RKO (cell line): ENCODE measurements at places on chromosomes 3 and 15.

GRCh38 chr3:146912241-146913015 is 307.3 kb upstream of the PLSCR5 start:
- DNase-seq = no peak

DNA sequence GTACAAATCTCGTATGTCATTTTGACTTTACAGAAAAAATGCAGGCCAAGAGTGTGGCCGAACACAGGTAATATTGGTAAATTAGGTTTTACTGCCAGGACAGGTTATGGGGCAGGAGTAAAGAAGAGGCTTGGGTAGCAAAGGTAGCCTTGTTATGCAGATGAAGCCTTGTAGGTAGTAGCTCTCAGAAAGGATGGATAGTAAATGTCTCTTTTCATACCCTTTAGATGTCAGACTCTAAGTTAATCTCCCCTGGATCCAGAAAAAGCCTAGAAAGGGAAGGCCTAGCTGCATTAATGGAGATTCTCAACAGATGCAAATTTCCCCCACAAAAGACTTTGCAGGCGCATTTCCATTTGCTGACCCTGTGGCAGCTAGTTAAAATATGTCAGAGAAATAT is 1445.1 kb upstream of the CADM2 start:
- no peak for DNase-seq

- DNase-seq = no peak
These were observed 43.2 kb upstream of the PIK3R4 start for GRCh38 chr3:130789782-130790322.

DNA sequence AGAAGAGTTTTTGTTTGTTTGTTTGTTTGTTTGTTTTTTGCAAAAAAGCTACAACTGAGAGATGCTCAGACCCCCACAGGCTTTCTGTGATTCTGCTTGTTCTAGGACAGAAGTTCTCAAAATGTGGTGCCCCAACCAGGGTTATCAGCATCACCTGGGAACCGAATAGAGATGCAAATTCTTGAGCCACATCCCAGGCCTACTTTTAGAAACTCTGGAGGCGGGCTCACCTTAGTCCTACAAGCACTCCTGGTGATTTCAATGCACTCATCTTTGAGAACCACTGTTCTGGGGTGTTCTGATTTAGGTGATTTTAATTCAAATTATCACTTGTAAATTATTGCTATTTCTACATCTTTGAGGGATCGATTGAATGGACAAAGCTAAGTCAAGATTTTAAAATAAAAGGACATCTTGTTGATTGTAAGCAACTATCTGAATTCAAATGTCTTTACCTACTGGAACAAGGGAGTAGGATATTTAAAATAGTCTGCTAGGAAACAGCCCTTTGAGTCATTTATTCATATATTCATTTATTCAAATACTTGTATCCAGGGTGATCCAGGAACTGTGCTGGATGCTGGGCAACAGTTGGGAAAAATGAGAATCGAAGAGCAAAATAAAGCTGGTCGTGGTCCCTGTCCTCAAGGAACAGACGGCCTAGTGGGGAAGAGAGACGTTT is 44.7 kb upstream of the CADPS start:
- no peak for DNase-seq

DNA sequence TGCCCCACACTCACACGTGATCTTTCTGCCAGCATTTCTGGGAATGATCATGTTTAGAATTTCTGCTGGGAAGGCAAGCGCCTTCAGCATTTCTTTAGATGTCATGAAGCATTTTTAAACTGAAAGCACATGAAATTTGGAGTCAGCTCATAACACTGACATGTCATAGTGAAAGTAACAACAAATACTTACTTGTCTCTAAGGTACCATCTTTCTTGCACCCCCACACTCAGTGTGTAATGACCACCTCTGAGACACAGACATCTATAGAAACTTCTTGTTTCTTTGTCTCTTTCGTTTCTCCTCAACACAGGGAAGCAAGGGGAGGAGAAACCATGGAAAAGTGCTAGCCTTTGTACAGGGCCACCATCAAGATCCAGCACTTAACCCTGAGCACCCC is 171.7 kb downstream of the RORA start:
- DNase-seq = no peak

DNA sequence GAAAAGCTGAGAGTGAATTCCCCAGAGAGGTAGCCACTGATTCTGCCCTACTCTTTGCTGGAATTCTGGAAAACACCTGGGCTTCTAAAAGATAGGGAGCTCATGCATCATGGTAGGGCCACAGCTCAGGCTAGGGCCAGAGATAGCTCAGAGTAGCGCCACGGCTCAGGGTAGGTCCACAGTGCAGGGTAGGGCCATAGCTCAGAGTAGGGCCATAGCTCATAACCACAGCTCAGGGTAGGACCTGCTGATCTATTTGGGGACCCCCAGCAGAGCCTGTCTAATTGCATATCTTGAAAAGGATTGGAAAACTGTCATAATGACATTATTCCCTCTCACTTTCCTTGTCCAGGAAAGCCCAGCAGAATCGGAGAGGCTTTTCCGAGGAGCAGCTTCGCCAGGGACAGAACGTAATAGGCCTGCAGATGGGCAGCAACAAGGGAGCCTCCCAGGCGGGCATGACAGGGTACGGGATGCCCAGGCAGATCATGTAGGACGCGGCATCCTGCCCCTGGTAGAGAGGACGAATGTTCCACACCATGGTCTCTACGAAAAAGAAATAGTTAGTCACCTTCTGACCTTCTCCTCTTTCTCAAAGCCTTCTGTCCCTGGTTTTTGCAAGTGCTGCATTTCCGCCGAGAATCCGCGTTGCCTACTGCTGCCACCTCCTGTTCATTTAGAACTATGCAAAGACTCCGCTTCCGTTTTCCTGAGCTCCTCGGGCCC is 14.5 kb downstream of the TAGLN3 start:
- DNase-seq = no peak

DNA sequence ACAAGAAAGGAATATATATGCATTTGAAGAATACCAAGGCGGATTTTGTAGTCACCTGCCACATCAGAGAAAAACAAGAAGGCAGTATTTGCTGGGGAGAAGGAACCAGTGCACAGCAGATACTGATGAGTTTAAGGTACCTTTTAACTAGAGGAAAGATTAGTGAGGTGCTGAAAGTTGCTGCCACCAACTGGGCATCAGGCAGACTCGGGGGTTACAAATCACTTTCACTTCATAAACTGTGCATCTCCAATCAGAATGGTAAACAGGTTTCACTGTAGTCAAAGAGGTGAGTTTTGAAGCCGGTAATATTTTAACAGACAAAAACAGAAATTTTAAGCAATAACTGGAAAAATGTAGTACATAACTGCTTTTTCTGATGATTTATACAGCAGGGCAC is 4.1 kb downstream of the FBN1 start:
- DNase-seq = peak; percentile 47

- no peak for DNase-seq
These were observed 38.4 kb upstream of the TRAK1 start for GRCh38 chr3:42052484-42053351.

DNA sequence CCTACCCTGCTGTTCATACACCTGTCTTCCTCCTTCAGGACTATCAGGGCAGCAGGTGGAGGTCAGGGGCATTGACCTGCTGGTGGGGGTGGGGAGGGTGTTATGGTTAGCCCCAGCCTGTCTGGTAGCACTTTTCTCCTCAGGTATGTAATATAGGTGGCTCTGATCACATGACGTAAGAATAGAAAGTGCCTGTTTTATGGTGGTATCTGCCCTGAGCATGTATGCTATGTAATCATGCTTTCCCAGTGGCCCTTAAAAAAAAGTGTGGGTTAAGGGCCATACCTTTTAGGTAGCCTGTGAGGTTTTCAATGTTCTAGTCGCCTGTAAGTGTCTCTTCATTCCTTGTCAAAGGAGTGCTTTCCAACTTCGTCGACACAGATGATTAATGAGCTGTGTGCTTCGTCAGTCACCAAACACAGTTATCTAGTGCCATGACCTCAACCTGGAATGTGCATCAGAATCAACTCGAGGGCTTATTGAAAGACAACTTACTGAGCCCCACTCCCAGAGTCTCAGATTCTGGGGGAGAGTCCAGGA is 86.3 kb downstream of the KLHL25 start:
- no peak for DNase-seq

DNA sequence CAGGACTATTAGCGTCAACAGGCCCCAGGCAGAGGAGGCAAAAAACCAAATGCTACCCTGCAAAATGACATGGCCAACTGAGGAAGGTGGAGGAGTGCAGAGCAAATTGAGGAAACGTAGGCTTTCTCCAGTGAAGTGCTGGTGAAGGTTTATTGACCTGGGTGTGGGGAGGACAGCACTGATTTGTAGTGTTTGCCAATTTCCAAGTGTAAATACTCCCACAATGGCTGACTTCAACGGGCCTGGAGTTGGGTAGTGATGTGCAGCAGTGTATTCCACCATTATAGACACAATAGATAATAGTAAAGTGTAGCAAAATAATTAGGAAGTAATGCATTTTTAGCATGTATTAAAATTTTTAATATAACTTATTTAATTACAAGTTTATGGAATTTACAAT is 32.2 kb upstream of the TPM1 start:
- DNase-seq = no peak

- no peak for DNase-seq
These were observed at the start of gene BTLA for GRCh38 chr3:112498914-112499711. Gene BTLA (minus strand): TSS chr3:112499472. CDS start chr3:112499358, 114 bp downstream.

DNA sequence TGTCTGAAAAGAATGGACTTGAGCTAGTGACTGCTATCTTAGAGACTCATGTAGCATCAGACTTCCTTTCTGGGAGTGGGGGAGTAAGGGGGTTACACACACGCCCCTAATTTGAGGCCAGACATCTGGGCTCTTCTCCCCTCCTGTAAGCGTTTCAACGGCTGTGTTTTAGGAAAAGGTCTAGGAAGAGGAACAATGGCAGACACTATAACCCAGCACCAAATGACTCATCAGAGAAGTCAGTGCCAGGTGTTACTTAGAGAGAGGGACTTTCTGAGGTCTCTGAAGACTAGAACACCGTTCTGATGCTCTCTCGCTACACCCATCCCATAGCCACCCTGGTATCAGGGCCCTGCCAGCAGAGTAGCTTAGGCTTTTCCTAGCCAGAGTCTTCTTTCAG is 65.5 kb downstream of the SSUH2 start:
- no peak for DNase-seq

DNA sequence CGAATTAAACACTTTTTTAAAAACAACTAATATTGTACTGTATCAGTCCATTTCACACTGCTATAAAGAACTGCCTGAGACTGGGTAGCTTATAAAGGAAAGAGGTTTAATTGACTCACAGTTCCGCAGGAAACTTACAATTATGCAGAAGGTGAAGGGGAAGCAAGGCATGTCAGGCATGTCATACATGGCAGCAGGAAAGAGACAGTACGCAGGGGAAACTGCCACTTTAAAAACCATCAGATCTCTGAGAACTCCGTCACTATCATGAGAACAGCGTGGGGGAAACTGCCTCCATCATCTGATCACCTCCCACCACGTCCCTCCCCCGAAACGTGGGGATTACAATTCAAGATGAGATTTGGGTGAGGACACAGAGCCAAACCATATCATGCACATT is 162.8 kb upstream of the TPM1 start:
- DNase-seq = no peak

GRCh38 chr3:109132801-109133473 is 3.6 kb upstream of the C3orf85 start:
- peak; percentile 16 for DNase-seq

DNA sequence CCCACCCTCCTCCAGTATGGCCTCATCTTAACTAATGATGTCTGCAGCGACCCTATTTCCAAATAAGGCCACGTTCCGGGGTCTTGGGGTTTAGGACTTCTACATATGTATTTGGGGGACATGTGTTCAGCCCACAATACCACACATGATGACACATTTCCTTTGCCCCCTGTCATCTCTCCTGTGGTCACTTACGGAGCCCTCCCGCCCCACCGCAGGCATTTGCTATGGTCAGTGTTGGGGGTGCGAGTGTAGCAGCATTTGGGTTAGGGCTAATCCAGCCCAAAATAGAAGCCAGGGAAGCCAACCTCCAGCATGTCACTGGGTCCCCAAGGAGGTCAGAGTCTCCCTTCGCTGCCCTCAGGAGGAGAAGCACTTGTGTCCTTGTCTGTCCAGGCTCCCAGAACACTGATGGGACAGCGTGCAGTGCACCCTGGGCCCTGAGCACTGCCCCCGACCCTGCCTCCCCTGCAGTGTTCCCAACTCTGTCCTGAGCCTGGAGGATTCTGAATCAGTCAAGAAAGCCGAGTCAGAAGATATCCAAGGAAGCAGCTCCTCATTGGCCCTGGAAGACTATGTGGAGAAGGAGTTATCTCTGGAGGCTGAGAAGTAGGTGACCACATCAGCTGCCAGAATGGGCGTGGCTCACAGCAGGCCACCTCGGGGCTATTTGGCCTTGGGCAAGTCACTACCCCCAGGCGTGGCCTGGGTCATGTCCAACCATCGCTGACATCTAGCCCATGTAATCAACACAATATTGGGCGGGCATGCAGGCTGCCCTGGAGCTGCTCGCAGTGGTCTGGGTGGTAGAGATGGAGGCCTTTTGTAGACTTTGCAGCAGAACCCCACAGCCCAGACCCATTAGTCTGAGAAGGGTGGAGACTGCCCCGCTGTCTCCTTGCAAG is 46.9 kb upstream of the FGD5 start:
- no peak for DNase-seq

DNA sequence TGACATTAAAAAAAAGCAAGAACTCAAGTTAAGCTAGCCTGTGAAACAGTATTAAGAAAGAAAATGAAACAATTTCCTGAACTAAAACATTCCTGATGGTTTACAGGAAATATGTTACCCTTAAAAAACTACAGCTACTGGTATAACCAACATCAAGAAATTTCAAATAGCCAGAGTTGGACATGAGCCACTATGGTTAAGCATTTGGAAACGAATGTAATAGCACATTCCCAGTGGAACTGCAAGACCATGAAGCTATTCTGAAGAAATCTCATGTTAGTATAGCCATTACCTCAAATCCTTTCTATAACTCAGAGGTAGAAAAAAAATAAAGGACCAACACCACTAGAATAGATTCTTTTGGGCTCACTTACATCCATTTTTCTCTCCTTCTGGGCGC is 30.2 kb downstream of the CPNE4 start:
- DNase-seq = no peak

GRCh38 chr3:178833695-178834094 is 237.9 kb downstream of the ZMAT3 start:
- DNase-seq = no peak

DNA sequence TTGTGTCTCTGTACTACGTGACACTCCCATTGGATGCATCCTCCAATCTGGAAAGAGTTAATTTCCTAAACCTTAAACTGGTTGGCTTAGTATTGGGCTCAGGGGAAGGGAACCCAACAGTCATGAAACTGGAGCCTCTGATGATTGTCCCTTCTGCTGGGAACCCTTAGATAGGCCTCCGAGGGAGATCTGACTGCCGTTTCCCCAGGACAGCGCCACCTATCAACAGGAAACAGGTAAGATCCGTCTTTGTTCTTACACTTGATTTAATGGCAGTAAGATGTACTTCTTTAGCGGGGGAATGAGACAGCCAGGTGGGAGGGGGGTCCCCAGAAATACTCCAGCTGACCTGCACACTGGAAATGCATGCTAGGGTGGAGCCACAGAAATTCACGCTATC is 1749.6 kb downstream of the SI start:
- DNase-seq = no peak
